GM23338 (cell line): ENCODE measurements at places on chromosomes 12 and 14. TPM values are rescaled to one million over a fixed set of nuclear protein-coding genes. Genes with fewer than 3 reads are reported as not detected.

- H3K36me3 ChIP-seq, result no peaks in the 10 kb centered on the region
- no peak overlapping the region for H3K4me3 ChIP-seq
- H3K4me1 ChIP-seq, result no peaks in the 10 kb centered on the region
- no peak overlapping the region for H3K27ac ChIP-seq
Measured at GRCh38 chr14:95507701-95508103, 8.7 kb downstream of the SYNE3 start.

DNA sequence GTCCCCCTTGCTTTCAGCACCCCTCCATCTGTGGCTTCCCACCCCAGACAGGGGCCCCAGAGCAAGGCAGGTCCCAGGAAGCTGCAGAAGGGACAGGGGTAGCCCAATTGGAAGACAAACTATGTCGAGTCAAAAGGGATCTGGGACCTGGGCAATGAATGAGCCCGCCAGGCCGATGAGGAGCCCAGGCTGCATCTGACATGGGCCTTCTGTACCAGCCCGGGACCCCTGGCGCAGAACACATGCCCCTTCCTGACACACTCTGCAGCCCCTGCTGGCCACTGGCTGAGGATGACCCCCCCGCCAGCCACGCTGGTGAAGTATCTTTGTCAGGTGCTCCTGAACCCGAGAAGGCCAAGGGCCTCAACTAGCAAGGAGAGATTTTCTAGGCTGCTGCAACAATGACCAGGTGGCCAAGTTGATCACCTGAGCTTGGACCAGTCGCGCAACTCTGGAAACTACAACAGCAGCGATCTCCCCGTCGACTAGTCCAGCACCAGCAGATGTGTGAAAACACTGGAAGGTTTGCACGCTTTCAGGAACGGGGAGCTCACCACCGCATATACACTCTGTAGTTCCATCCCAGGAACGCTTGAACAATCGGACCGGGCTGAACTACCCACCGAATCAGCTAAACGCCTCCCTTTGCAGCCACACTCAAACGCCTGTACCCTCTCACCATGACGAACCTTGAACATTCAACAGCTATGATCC is 119.0 kb downstream of the NCOR2 start:
- no peak overlapping the region for H3K4me3 ChIP-seq
- H3K4me1 ChIP-seq, result no peaks in the 10 kb centered on the region

DNA sequence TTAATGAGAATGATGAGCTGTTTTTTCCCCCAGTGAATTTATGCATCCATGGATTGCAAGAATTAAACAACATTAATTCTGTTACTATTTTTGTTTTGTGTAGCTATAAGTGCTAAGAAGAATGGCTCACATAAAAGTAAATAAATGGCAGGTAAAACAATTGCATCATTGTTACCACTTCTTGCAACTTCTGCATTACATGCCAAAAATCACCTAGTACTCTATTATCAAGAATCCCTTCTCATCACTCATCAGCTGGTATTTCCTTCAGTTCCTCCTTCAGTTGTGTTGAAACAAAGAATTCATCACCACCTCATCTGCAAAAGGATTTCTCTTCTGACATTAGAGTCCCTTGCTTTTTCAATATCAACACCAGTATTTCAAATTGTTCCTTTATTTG is 773 bp downstream of the A2M start:
- 0 out of 2 replicates have a peak, but pooled peaks cover 6% of the 10 kb centered on the region for H3K4me1 ChIP-seq
- no peaks in the 10 kb centered on the region for H3K36me3 ChIP-seq
- no peak overlapping the region for H3K27ac ChIP-seq
- no peaks in the 10 kb centered on the region; the same call in 1 of the 2 replicates for H3K27me3 ChIP-seq
- DNase-seq, result no peak

- H3K36me3 ChIP-seq, result peaks cover 4% of the 10 kb centered on the region; the same call in 1 of the 2 replicates
- no peak overlapping the region for H3K27ac ChIP-seq
- H3K4me1 ChIP-seq, result peaks cover 17% of the 10 kb centered on the region
- peaks cover 7% of the 10 kb centered on the region; the same call in 1 of the 2 replicates for H3K27me3 ChIP-seq
Measured at GRCh38 chr12:117966511-117966910, 2.3 kb downstream of the KSR2 start.

- no peaks in the 10 kb centered on the region for H3K36me3 ChIP-seq
- no peak overlapping the region for H3K27ac ChIP-seq
- peaks cover 7% of the 10 kb centered on the region; the same call in 1 of the 2 replicates for H3K4me1 ChIP-seq
- no peak for DNase-seq
Measured at GRCh38 chr14:29861996-29862395, 65.7 kb downstream of the PRKD1 start.

GRCh38 chr14:33782923-33783322 is 168.0 kb downstream of the EGLN3 start:
- H3K4me3 ChIP-seq, result no peak overlapping the region
- peaks cover 8% of the 10 kb centered on the region for H3K4me1 ChIP-seq
- DNase-seq, result no peak
- no peaks in the 10 kb centered on the region for H3K27me3 ChIP-seq
- no peaks in the 10 kb centered on the region for H3K36me3 ChIP-seq
- H3K27ac ChIP-seq, result no peak overlapping the region

- no peak overlapping the region for H3K4me3 ChIP-seq
- no peaks in the 10 kb centered on the region for H3K27me3 ChIP-seq
- peaks cover 7% of the 10 kb centered on the region; the same call in 1 of the 2 replicates for H3K4me1 ChIP-seq
- no peak for DNase-seq
- no peak overlapping the region for H3K27ac ChIP-seq
Measured at GRCh38 chr14:68694516-68695235, 98.2 kb downstream of the ZFP36L1 start.

DNA sequence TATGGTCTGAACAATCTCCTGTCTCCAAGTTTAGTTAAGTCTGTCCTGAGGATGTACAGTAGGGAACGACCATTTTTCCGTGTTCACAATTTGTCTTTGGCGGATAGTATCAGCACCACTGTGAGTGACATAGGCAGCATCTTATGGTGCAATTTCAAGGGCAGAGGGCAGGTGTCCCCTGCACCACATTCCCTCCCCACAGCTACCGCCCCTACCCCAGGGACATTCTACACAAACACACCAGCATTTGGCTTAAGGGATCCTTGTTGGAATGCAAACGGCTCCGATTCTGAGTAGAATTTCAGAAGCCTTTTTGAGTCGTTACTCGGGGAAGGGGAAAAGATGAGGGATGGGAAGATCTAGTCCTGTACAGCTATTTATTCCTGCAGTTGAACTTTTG is 25.1 kb upstream of the DICER1 start:
- DNase-seq, result peak; percentile 53
- H3K27me3 ChIP-seq, result no peaks in the 10 kb centered on the region
- peaks cover 8% of the 10 kb centered on the region for H3K4me1 ChIP-seq
- H3K27ac ChIP-seq, result no peak overlapping the region
- no peak overlapping the region for H3K4me3 ChIP-seq

DNA sequence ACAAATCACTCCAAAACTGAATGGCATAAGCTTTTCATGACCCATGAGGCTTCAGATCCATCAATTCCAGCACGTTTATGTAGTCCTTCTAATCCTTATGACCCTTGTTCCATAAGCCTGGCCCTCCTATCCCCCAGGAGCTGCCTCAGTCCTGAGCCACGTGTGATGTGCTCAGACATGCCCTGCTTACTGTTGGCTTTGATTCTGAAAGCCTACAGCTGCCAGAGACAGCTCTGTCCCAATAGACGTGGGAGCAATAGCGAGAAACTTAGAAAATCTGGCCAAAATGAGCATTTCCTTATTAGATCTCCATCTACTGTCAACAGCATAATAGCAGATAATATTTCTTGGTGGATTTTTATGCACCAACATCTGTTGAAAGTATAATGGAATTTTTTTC is 33.2 kb downstream of the DUSP6 start:
- no peak overlapping the region for H3K27ac ChIP-seq
- peaks cover 6% of the 10 kb centered on the region; the same call in 1 of the 2 replicates for H3K4me1 ChIP-seq
- no peaks in the 10 kb centered on the region for H3K27me3 ChIP-seq
- no peaks in the 10 kb centered on the region for H3K36me3 ChIP-seq

- H3K4me1 ChIP-seq, result no peaks in the 10 kb centered on the region; the same call in 1 of the 2 replicates
- H3K27me3 ChIP-seq, result no peaks in the 10 kb centered on the region
- DNase-seq, result peak; percentile 79
- H3K27ac ChIP-seq, result no peak overlapping the region
- no peak overlapping the region for H3K4me3 ChIP-seq
- H3K36me3 ChIP-seq, result no peaks in the 10 kb centered on the region
Measured at GRCh38 chr14:87745507-87746118, 247.4 kb downstream of the GALC start.

DNA sequence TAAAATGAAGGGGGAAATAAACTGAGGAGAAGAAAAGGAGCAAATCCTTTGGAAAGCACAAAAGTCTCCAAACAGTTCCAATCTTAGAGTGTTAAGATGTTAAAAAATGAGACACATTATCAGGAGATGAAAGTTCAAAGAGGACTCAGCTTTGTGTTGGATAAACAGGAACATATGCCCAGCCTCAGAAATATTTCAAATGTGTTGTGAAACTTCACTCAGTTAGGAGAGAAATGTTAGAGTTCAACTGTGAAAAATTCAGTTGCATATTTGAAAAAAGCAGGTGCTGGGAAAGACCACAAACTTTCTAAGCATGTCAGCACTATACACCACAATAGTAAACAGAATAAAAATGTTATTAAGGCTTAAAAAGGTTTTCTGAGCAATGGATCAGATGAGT is 136.8 kb upstream of the PRKD1 start:
- H3K4me3 ChIP-seq, result no peak overlapping the region
- no peak overlapping the region for H3K27ac ChIP-seq
- no peaks in the 10 kb centered on the region for H3K27me3 ChIP-seq
- H3K4me1 ChIP-seq, result no peaks in the 10 kb centered on the region
- no peak for DNase-seq
- no peaks in the 10 kb centered on the region for H3K36me3 ChIP-seq

- DNase-seq, result no peak
- no peak overlapping the region for H3K4me3 ChIP-seq
Measured at GRCh38 chr12:108862588-108862959, 5.2 kb upstream of the SSH1 start.

DNA sequence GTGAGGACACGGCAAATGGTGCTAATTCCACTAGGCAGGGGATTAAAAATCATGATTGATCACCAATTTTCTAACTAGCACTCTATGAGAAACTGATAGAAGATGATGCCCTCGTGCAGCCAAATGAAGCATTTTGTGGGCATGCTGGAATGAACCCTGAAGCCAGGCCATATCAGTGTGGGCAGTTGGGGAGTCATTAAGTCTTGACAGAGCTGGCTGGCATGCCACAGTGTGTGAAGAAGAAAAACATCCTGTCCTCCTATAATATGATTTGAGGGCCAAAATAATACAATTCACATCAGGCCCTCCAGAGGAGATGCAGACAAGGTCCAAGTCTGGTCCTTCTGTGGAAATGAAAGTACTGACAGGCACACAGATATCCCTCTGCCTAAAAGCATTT is 107.1 kb downstream of the TMTC1 start:
- no peaks in the 10 kb centered on the region for H3K36me3 ChIP-seq
- no peak overlapping the region for H3K27ac ChIP-seq
- H3K4me3 ChIP-seq, result no peak overlapping the region

DNA sequence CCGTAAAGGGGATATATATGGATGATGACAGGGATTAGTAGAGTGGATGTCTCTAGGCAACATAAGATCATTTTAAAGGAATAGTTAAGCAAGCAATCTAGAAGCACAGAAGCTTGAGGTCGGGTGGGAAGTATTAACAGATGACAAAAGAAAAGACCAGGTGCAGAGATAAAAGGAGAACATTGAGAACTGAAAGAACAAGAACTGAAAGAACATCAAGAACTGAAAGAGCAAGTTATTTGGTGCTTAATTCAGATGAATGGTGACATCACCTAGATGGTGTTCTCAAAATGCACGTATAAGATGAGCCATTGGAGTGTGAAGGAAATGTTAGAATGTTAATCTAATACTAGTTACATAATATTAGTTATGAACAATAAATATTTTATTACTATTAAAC is 224.0 kb upstream of the PDE3A start:
- no peaks in the 10 kb centered on the region for H3K27me3 ChIP-seq
- no peaks in the 10 kb centered on the region for H3K36me3 ChIP-seq
- no peaks in the 10 kb centered on the region for H3K4me1 ChIP-seq
- H3K27ac ChIP-seq, result no peak overlapping the region

GRCh38 chr14:24070285-24071143 is 848 bp upstream of the CPNE6 start:
- H3K36me3 ChIP-seq, result no peaks in the 10 kb centered on the region
- no peak overlapping the region for H3K27ac ChIP-seq
- H3K4me3 ChIP-seq, result no peak overlapping the region
- DNase-seq, result no peak

GRCh38 chr12:131923260-131923659 is 5.8 kb upstream of the PUS1 start:
- no peak for DNase-seq
- H3K27ac ChIP-seq, result peak overlapping the region; percentile 26; the same call in 1 of the 2 replicates
- peaks cover 4% of the 10 kb centered on the region for H3K4me1 ChIP-seq

- no peak overlapping the region for H3K27ac ChIP-seq
- H3K4me1 ChIP-seq, result no peaks in the 10 kb centered on the region
- H3K36me3 ChIP-seq, result 0 out of 2 replicates have a peak, but pooled peaks cover 4% of the 10 kb centered on the region
- H3K4me3 ChIP-seq, result no peak overlapping the region
Measured at GRCh38 chr12:40215982-40216381, 8.8 kb upstream of the LRRK2 start.

DNA sequence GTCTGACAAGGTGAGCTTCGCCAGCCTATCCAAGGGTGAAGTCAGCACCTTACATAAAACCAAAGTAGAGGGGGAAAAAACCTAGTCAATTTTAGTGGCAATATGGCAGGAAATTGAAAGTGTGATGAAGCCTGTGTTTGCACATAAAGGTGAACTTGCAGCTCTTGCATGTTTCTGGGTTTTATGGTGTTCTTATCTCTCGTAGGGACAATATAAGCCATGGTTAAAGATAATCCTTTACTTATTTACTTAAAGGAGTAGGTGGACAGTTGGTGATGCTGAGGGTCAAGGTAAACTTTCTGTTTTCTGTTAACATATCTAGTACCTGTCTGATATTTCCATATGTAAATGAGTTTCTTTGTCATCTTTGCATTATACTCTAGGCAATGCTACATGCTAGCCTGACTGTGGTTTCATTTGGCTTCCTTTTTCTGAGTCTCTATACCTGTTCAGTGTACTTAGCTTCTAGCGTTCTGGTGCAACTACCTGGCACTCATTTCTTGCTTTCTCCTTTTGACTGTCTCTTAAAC is 32.8 kb downstream of the CCDC91 start:
- H3K27ac ChIP-seq, result no peak overlapping the region
- DNase-seq, result no peak
- peaks cover 16% of the 10 kb centered on the region for H3K4me1 ChIP-seq
- no peak overlapping the region for H3K4me3 ChIP-seq

DNA sequence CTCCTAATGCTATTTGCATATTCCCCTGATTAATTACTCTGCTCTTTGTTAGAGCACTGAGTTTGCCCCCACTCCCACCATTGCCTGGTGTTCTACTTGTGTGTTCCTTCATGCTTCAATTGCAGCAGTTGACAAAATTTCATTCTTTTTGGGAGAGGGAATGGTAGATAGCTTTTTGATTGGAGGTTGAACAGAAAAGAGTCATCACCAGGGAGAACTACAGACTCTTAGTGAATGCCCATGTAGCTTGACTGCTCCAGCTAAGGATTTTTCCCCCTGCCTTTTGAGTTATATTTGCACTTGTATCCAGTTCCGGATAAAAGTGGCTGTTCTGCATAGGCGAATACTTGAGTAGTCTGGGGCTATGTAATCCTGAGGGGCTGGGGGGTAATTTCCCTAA is 183.9 kb downstream of the ETNK1 start:
- no peaks in the 10 kb centered on the region for H3K4me1 ChIP-seq
- H3K36me3 ChIP-seq, result no peaks in the 10 kb centered on the region
- DNase-seq, result no peak

The TCL1B gene
- 5.5 and 6.1 TPM in 2 replicates for total RNA-seq

The ALX1 gene
- total RNA-seq, result 0.49 and 1.2 TPM in 2 replicates

The LRRIQ1 gene
- total RNA-seq, result 0.47 and 1.4 TPM in 2 replicates

The FRMD6 gene
- total RNA-seq, result 15.9 and 18.7 TPM in 2 replicates

The GLIPR1L2 gene
- total RNA-seq, result not detected in 2 replicates

The CYP27B1 gene
- total RNA-seq, result 2.7 and 6.8 TPM in 2 replicates

The SERPINA10 gene
- not detected in 2 replicates for total RNA-seq

The OR6C75 gene
- not detected in 2 replicates for total RNA-seq

The NPFF gene
- 0.69 TPM in 1 of 2 replicates, not detected in the other for total RNA-seq

The TAS2R20 gene
- total RNA-seq, result 3.9 and 6.0 TPM in 2 replicates

The ADCY4 gene
- total RNA-seq, result 0.10 and 1.5 TPM in 2 replicates

The MANSC1 gene
- total RNA-seq, result 4.0 and 5.1 TPM in 2 replicates
